MG63 (cell line): ENCODE measurements at places on chromosomes 2 and 18. TPM values are rescaled to one million over a fixed set of nuclear protein-coding genes. Genes with fewer than 3 reads are reported as not detected.

- no peak for DNase-seq
These were observed 48.9 kb upstream of the SPP2 start for GRCh38 chr2:234001380-234002160.

STEAP3 gene
- total RNA-seq, result 7.6 and 8.1 TPM in 2 replicates

GRCh38 chr2:11267931-11268330, 76.5 kb downstream of the ROCK2 start:
- DNase-seq, result no peak

NYAP2 gene
- not detected in 2 replicates for total RNA-seq

DNA sequence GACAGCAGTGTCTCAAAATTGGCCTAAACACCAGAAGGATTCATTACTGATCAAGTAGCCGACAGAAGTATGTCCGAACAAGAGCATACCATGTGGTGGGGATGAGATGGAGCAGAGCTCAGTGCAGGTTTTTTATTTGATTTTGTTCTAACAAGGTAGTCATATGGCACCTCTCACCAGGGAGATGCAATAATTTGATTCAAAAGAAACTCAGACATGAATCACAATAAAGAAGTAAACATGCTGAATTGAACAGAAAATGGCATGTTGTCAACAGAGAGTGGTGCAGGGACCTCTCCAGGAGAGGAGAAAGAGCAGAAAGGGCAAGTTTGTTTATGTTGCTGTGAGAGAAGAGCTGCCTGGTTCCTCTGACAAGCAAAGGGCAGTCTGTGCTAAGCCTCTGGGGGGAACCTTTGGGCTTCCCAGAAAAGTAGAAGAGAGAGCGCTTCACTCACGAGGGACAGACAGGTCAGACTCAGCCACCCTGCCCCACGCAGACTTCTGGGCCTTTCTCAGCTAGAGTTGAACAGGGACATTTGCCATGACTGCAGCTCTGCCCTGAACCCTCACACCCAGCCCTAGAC, 351.3 kb upstream of the RAB12 start:
- DNase-seq, result no peak

SERPINB4 gene
- total RNA-seq, result not detected in 2 replicates

- DNase-seq, result no peak
These were observed 88.3 kb downstream of the SOWAHC start for GRCh38 chr2:109702250-109702985.

- no peak for DNase-seq
These were observed 177.9 kb downstream of the CYRIA start for GRCh38 chr2:16487686-16488085.

GRCh38 chr2:6526093-6526824, 339.4 kb downstream of the CMPK2 start:
- DNase-seq, result no peak

LYG2 gene
- not detected in 2 replicates for total RNA-seq

DNA sequence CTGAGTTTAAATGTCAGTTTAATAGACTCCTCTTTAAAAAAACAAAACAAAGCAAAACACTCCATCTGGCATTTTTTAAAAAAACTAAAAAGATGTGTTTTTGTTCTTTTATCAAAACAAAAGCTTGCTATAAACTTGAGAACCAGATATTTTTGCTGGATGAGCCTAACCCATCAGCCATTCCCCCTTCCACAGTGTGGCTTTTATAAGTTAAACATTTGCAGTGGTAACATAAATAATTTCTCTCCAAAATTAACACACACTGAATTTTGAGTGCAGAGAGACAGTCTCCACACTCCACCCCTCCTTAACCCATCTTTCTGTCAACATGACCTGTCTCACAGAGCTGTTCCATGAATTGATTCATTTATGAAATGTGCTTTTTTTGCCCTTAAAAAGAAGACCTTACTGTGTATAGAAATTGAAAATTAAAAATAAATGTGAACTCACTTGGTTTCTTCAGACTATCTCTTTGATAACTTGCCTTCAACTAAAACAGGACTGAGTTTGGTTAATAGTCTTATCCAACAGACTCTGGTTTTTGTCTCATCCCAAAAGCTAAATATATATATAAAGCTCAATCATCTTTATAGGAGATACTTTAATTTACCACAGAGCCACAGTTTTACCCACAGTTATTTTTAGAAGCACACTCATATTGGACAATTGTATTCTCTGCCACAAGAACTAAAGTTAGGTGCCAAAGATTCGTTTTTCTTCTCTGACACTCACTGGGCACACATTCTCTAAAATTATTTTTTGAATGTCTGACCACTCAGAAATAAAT, 64.8 kb upstream of the STK39 start:
- DNase-seq, result no peak

DNA sequence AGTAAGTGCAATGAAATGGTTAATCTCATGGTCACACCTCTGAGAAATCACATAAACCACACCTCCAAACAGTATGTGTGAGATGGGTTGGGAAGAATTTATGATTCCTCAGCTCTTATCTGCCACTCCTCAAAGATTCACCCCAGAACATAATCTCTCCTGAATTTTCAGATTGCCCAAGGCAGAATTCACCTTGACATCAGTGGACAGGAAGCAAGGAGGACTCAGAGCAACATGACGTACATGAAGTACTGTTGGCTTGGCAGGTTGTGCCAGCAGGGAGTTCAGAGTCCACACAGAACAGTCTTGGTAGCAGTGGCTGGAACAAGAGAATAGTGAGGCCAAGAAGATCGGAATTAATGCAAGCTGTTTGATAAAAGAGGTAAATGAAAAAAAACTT, 31.7 kb upstream of the CYBRD1 start:
- no peak for DNase-seq

- DNase-seq, result no peak
These were observed 202.4 kb downstream of the TWIST2 start for GRCh38 chr2:239050252-239050649.

GRCh38 chr18:10418836-10419235, 35.6 kb upstream of the APCDD1 start:
- no peak for DNase-seq

GRCh38 chr2:158359846-158360245, 96.7 kb downstream of the CCDC148 start:
- DNase-seq, result peak; percentile 32

DNA sequence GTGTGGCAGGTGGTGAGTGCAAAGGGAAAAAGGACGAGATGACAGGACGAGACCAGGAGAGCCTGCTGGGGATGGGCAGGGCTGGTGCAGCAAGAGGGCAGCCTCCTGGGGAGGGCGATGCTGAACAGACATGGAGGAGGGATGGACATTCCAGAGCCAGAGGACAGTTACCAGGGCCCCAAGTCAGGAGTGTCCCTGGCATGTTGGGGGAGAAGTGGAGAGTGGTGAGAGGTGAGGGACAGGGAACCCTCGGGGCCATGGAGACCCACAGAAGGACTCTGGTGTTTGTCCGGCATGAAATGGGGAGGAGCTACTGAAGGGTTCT, 19.0 kb downstream of the MTERF4 start:
- no peak for DNase-seq

FRZB gene
- total RNA-seq, result not detected in 2 replicates

HDLBP gene
- 383 and 447 TPM in 2 replicates for total RNA-seq

GRCh38 chr2:204019572-204020501, 83.3 kb downstream of the ICOS start:
- DNase-seq, result peak; percentile 76

DNA sequence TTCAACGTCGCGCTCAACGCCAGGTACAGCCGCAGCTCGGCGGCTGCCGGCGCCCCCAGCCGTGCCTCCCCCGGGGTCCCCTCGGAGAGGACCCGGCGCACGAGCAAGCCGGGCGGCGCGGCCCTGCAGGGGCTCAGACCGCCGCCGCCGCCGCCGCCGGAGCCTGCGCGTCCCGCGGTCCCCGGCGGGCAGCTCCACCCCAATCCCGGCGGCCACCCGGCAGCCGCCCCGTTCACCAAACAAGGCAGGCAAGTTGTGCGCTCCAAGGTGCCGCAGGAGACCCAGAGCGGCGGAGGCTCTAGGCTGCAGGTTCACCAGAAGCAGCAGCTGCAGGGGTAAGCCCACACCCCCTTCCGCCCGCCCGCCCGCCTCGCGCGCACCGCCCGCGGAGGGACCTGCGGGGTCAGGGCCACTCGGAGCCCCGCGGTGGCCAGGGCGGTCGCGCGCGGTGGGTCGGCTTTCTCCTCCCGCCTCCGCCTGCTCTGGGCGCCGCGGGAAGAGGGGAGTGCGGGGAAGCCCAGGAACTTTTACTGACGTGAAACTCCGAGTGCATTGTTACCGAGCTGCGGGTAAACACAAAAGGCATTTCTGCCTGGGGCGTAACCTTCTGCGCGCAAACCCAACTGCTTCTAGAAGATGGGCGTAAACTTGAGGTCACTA, 861 bp downstream of the LTBP1 start:
- DNase-seq, result peak; percentile 42

- DNase-seq, result no peak
These were observed 3.9 kb upstream of the C2orf72 start for GRCh38 chr2:231033147-231034132.

DNA sequence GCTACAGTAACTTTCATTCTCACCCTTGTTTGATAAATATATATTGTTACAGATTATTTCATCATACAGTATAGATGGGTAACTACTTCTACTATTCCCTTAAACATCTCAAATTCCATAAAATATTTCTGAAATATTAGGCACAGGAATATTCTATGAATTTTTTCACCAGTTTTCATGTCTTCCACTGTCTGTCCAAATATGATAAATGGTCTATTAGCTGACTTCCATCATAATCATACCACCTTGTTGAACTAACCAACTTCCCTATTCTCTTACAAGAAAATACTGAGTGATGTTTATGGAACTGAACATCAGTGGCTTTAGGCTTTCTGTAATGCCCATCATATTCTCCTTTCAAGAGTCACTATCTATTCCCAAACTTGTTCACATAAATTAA, 82.4 kb downstream of the TRAPPC8 start:
- DNase-seq, result no peak

DNA sequence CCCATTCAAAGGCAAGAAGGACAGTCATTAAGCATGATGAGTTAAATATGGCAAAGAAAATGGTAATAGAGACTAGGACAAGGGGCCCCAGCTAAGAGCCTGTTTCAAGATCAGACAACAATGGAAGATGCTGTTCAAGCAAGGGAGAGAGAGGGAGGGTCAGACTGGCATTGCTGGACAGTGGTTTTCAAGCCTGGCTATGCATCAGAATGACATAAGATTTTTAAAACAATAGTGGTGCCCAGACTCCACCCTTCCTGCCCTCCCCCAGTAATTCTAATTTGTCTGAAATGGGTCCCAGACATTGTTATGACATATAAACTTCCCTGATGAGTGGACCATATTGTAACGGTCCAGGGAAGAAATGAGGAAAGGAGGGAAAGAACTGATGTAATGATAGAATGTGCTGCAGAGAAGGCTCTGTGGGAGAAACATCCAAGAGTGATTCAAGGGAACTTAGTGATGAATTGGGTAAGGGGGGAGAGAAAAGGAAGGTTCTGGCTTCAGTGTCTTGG, 112.9 kb upstream of the TRIB2 start:
- peak; percentile 73 for DNase-seq

- DNase-seq, result no peak
These were observed 25.4 kb downstream of the SP100 start for GRCh38 chr2:230441227-230441897.

GRCh38 chr2:144132357-144132756, 387.6 kb downstream of the ZEB2 start:
- peak; percentile 6 for DNase-seq

BOK gene
- total RNA-seq, result 1.6 and 6.8 TPM in 2 replicates

COPS8 gene
- 99.7 and 111 TPM in 2 replicates for total RNA-seq

DNA sequence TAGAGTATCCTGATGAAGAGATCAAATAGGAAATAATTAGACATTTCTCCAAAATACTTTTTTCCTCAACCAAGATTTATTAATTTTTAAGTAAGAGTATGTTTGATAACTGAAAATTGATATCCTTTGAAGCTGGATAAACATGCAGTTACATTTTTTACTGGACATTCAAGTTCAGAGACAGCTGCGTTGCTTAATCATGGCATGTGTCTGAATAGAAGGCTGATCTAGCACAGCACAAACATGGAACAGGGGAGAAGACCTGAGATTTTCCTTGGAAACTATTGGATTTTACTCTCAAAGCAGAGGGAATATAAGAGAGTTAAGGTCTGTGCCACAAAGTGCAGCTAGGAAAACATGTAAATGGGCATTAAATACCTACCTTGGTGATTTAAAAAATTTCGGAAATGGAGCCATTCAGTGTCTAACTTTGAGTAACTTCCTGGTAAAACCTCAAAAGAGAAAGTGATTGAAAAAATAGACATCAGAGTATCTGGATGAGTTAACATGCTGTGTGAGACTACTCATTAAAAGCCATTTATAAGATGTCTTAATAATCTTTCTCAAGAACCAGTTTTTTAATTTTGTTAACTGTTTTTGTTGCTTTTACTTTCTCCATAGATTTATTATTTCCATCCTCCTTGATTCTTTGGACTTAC, 31.8 kb downstream of the CRIM1 start:
- DNase-seq, result no peak

SPDYA gene
- not detected in 2 replicates for total RNA-seq

COLEC12 gene
- total RNA-seq, result 27.4 and 28.2 TPM in 2 replicates

DNA sequence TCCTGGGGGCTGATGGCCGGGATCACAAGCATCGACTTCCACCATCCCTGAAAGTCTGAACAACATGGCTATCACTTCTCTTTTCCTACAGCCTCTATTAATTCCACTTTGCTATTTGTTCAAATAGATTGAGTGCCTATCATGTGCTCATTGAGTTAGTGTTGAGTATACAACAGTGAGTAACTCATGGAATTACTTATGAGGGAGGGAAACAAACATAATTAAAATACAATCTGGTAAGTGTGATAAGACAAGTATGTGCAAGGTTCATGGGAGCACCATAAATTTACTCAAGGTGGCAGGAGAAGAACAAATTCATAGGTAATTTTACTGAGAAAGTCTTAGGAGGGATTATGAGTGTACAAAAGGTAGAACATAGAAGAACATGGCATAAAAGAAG, 86.4 kb downstream of the MEP1B start:
- DNase-seq, result no peak

DNA sequence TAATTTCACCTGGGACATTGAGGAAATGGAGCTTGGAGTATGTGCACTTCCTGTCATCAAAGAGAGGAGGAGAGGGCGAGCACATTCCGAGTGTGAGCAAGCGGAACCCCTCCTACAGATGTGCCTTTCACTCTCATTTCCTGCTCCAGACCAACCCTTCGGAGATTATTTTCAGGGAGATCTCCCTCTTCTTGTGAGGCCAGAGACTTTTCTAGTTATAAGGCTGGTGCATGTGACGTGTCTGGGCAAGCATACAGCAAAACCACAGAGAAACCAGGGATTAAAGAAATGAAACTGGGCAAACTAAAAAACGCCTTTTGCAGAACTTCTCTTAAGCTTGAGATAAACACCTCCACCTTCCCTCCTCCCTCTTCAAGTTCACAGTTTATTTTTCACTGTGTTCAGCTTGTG, 409.2 kb upstream of the TCF4 start:
- DNase-seq, result peak; percentile 10

SULT1C4 gene
- not detected in 2 replicates for total RNA-seq

GRCh38 chr18:1578505-1578904, 673.8 kb downstream of the ADCYAP1 start:
- DNase-seq, result no peak

GCKR gene
- total RNA-seq, result not detected in 2 replicates
